ENCODE measurements at places on chromosomes 13 and 19.

DNA sequence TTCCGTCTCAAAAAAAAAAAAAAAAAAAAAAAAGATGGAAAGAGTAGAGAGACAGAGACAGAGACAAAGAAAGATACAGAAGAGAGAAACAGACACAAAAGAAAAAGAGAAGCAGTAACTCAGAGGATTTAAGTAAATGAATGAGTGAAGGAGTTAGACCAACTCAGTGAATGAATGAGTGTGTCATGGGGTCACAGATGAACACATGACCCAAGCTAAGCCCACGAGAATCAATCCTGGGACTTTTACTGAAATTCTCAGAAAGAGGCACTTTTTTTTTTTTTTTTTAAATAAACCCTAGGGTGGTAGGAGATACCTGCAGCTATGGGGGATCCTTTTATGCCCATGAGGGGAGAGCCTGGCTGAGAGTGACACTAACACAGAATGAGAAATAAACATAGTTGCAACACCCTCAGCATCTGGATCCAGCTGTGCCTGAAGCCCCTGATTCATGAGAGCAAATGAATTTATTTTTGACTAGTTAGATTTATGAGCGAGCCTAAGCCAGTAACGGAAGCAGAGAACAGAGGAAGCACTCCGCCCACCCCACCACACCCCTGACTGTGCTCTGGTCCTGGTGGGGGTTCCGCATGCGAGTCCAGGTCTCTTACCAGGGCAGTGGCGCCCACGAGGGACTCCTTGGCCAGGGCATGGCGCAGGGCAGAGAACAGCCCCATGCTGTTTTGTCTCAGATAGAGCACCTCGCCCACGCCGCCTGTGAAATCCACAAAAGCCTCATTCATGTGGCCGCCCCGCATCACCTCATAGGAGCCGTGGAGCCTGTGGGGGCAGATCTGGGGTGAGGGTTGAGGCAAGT lies 4.6 kb downstream of the CAPN12 start:
- no peak for DNase-seq

- DNase-seq, result no peak
These were observed 24.7 kb upstream of the MATK start for GRCh38 chr19:3810708-3811355.

DNA sequence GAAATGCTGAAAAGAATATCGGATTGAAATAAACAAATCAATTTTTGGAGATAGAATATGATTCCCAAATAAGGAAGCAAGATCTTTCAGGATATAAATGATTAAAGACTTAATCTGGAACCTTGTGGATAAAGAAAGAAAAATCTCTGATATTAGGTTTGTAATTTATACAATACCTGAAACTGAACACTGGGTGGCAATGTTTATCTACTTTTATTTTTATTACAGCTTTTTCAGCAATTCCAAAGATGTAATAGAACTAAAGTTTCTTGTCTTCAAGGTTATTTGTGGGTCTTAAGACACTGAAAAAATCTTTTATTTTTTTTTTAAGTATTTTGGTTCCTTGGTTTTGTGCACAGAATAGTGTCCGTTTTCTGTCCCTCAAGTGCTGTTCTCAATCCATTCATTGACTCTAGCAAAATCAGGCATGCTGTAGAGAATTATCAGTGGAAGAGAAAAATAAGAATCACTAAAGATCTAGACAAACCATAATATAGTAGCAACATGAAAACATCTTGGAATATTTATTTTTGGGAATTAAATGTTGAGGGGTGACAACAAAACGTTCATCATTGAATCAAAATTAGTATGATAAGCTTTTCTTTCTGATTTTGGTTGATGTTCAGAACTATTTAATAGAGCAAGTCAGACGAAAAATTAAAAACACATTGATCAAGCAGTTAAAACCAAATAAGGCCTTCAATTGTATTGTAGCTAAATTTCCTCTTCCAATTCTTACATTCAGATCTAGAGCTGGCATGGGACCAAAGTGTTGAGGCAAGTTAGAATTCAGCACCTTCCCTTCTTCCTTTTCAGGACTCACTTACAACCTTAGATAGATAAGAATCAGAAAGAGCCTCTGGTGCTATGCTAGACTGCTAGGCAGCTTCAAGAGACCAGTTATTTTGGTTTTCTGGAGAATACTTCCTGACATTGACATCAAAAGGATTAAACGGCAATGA lies 704.4 kb upstream of the PCDH20 start:
- no peak for DNase-seq

DNA sequence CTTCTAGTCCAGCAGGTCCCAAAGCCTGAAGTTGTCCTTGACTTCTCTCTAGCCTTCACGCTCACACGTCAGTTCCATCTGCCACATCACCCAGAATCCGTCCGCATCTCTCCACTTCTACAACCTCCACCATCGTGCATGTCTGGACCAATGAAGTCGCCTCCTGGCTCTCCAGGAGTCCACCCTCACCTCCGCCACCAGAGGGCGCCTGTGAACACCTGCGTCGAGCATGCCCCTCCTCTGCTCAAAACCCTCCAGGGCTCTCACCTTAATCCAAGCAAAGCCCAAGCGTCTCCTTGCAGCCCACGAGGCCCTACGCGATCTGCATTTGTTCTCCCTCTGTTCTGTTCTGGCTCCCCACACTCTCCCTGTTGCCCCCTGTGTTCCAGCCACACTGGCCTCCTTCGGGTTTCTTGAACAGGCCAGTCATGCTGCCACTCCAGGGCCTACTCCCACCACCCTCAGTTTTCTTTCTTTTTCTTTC lies 3.7 kb downstream of the USHBP1 start:
- DNase-seq, result peak; percentile 77

GRCh38 chr19:18091217-18091608 lies 4.5 kb upstream of the IL12RB1 start:
- DNase-seq, result no peak

GRCh38 chr19:39970675-39971379 lies at the start of gene PSMC4:
Gene PSMC4 (plus strand): TSS chr19:39971165. CDS start chr19:39971203, 38 bp downstream.
- peak; percentile 98 for DNase-seq

GRCh38 chr19:7953060-7953459 lies 9.6 kb upstream of the TIMM44 start:
- DNase-seq, result no peak

All from endothelial cell (in vitro differentiated cells).